ENCODE measurements at places on chromosomes 12 and 14.

DNA sequence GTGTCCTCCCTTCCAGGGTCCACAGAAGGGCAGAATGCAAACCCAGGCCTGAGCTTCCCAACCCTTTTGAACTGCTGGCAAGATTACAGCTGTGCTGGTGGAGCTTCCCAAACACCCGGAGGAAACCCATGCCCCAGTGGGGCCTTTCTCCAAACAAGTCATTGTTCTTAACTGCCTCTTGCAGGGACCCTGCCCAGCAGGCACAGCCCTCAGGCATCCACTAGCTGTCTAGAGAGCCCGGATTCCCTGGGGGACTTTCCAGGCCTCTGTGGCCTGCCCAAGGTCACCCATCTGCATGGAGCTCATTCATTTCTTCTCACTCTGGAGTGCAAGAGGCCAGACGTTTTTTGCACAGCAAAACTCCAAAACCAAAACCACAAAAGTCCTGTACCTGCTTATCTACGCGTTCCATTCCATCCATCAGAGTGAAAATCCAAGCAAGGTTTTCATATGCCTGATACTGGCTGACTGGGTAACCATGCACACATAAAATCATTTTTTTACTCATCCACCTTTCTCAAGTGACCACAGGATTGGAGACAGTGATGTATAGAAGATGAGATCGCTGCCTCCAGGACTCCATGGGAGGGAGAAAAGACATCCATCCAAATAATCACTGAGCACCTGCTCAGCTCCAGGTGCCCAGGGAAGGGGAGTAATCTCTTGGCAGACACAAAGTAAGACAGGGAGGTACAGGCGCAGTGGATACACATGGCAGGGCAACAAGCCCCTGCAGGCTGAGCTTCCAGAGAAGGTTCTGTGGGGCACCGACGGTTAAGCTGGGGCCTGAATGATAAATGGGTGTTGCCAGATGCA lies 17.2 kb upstream of the BDKRB2 start:
- no peak for DNase-seq

GRCh38 chr12:25256826-25257225 lies 6.1 kb upstream of the KRAS start:
- no peak for DNase-seq

GRCh38 chr14:56896231-56896630 lies 86.0 kb upstream of the OTX2 start:
- no peak for DNase-seq

DNA sequence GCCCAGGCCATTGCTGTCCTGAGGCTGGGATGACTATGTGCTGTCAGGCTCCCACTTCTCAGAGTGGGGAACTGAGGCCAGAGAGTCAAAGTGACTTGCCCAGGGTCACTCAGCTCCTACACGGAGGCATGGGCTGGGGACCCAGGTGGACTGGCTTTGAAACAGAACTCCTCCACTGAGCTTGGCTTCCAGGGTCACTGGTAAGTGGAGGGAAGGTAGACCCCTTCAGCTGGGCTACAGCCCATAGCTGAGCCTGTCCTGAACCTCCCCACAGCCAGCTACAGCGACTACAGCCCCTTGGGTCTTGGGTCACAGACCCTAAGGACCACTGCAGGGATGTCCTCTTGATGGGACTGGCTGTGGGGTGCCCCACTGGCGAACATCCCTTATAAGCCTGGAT lies 40.3 kb upstream of the TRAF3 start:
- no peak for DNase-seq

GRCh38 chr12:83153177-83153576 lies 466.5 kb downstream of the TMTC2 start:
- no peak for DNase-seq

GRCh38 chr12:102054345-102054744 lies 7.4 kb downstream of the WASHC3 start:
- DNase-seq = no peak

- DNase-seq = no peak
Observed at GRCh38 chr12:67288561-67288960, 19.4 kb downstream of the CAND1 start.

- DNase-seq = no peak
Observed at GRCh38 chr14:64680714-64681065, 23.5 kb upstream of the PLEKHG3 start.

- peak; percentile 98 for DNase-seq
Observed at GRCh38 chr12:47812797-47813510, 6.7 kb downstream of the HDAC7 start.

GRCh38 chr14:69107407-69108003 lies 45.4 kb downstream of the DCAF5 start:
- DNase-seq = no peak

DNA sequence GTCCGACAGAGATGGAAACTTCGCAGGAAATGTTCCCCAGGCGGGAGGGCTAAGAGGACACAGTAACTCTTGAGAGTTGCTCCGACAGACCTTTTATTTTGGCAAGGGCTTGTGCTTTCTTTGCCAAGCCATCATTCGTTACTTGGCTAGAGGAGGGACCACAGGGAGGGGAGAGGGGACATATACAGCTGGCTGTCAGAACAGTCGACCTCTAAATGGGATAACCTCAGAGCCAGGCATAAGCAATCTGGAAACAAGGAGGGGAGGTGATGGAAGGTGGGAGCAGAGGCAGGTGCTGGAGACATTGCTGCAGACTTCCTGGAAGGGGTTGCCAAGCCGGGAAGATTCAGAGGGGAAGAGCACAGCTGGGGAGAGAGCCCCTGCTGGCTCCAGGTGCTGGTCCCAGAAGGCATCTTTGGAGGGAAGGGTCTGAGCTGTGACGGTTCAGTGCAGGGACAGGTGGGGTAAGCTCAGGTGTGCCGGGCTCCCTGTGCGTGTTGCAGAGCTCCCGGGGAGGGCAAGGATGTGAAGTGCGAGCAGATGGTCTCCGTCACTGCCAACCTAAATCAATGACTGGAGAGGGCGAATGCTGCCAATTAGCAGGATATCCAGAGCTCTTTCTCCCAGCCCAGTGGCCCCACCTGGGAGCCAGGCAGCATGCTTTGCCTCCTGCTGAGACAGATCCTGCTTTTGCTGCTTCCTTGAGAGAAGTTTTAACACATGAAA lies 50.1 kb downstream of the CHST11 start:
- no peak for DNase-seq

- DNase-seq = no peak
Observed at GRCh38 chr14:28754209-28754985, 12.2 kb upstream of the FOXG1 start.

DNA sequence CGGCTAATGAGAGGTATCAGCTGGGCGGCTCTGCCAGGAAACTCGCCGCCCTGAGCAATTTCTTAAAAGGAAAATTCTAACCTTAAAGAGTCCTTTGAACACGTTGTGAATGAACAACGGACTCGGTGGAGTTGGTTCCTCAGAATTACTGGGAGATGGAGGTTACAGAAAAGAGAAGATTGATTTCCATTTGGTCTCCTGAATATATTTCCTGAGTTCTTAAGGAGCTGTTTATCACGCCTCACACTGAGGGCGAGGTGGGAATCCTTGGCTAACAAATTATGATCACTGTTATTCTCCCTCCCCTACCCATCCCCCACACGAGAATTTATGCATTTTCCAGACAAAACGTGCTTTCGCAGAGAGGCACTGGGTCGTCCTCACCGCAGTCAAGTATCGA lies 194.5 kb upstream of the C14orf180 start:
- no peak for DNase-seq

GRCh38 chr14:84085493-84085892 lies 1444.5 kb upstream of the FLRT2 start:
- DNase-seq = no peak

DNA sequence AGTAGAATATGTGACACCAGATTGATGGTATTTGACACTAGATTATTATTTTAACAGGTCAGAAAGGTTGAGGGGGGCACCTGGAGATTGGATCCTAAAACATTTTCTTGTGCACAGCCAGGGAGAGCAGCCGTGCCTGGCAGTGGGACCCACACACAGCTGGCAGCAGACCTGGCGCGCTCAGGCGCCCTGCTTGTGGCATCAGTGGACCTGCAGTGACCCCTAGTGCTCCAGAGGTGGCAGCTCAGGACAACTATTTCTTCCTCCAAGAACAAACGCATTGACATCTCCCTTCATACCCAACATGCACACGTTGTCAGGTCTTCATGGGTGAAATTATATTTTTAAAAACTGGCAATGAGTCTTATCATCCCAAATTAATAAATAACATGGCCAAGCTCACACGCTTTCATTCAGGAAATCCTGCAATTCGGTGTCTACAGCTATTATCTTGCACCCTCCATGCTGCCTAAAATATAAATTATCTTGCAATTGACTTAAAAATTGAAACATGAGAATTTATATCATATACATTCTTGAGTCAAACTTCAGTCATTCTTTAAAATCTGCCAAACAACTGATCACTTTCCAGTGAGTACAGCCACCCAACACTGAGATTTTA lies 7.7 kb upstream of the TMEM132D start:
- DNase-seq = no peak

GRCh38 chr12:47207340-47207717 lies 127.6 kb upstream of the AMIGO2 start:
- no peak for DNase-seq

GRCh38 chr14:74941676-74942097 lies 13.7 kb downstream of the PGF start:
- DNase-seq = peak; percentile 89

DNA sequence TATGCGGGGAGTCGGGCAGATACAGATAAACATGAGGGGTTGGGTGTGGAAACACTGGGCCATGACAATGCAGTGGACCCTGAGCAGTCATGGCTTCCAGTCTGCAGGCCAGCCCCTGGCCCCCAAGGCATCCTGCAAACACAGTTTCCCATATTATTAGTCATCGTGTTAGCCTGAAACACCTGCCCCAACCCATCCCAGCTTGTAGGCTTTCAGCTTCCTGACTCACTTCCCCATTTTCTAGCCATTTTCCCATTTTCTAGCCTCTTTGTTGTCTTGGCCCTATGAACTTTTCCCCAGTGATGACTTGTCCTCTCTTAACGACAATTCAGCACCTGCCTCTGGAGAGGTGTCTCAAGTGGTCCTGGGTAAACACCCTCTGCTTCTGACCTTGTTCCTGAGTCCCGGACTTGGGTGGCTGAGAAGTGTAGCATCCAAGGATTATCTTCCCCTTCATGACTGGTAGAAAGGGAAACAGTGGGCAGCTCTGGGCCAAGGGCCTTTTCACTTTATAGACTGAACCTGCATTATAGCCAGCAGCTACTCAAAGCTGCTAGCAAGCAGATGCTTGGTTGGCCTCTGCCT lies 4.3 kb upstream of the PGF start:
- DNase-seq = no peak

DNA sequence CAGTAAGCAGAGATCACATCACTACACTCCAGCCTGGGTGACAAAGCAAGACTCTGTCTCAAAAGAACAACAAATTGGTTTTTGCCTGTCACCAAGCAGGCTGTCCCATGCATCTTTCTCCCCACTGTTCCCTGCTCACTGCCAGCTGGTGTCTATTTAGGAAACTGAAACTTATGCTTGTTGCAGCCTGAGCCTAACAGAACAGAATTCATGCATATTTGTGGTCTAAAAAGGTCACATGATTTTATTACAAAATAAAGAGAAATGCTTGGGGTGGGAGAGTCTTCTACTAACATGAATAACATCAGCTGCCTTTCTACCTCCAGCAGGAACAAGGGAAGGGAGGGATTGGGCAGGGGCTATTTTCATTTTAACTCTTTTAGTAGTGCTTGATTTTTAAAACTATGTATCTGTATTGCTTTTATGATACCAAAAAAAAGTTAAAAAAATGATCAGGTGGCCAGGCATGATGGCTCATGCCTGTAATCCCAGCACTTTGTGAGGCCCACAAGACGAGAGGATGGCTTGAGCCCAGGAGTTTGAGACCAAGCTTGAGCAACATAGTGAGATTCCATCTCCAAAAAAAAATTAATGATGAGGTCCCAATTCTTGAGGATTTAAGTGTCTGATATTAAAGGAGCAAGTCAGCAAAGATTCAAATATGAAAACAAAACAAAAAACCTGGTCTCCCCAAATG lies 923 bp downstream of the STAT2 start:
- no peak for DNase-seq

DNA sequence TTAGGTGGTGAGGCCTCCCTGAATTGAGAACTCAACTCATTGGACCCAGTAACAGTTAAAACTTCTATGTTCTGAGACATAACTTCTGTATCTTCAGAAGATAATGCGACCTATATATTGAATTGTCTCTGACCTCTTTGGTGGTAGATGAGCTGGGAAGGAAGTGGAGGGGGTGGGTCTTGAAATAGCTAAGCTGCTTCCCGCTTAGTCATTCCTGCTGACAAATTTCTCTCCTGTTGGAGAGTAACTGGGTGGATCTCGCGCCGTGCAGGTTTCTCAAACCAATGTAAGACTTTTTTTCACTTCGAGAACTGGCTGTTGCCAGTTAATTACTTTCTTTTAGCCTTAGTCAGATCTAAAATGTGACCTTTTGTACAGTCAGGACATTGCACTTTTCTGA lies 100.8 kb downstream of the PPHLN1 start:
- no peak for DNase-seq

DNA sequence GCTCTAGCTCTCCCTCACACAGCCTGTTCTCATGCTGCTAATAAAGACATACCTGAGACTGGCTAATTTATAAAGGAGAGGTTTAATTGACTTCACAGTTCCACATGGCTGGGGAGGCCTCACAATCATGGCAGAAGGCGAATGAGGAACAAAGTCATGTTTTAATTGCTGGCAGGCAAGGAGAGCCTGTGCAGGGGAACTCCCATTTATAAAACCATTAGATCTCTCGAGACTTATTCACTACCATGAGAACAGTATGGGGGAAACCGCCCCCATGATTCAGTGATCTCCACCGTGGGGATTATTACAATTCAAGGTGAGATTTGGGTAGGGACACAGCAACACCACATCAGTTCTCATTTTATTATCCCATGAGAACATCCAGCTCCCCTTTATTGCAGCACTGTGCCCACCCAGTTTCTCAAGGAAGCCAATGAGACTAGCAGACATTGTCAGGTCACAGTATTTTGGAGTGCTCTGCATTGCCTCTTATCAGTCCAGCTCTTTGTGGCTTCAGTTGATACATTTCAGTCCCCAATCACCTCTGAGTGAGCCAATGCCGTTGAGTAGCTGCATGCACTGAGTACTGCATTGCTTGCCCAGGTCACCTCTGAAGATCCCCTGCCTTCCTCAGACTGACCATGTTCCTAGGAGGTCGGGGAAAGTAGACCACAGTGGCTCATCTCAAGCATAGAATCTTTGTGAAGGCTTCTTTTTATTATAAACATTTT lies 131.2 kb downstream of the CRADD start:
- no peak for DNase-seq

DNA sequence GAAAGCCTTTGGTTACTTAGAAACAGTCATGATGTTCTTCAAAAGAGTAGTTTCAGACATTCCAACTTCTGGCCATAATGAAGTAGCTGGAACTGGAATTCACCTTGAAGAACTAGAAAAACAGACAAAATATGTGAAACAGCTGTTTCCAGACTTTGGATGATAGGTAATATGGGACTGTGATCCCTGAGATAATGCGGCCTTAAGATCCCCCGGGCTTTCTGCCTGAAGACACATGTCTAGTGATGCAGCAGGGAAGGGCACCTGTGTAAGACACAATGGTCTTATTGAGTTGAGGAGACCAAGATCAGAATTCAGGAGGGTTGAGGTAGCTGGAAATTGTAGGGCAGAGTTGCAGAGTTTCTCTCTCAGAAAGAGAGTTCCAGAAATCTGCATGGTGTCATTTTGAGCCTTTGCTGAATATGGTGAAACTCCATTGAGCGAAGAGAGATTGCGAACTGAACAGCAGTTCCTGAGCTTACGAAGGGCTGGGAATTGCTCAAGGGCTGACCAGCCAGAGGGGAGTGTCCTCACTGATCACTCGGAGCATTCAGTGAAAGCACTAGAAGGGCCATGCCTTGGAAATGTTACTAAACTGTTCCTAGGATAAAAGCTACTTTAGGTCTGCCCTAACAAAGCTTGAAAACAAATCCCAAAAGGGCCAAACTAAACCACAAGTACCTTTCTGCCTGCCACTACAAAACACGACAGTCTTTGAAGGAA lies 41.7 kb upstream of the FRS2 start:
- DNase-seq = no peak

Data from aorta (tissue), 5 donors.